ENCODE measurements at places on chromosomes 6 and 20.

DNA sequence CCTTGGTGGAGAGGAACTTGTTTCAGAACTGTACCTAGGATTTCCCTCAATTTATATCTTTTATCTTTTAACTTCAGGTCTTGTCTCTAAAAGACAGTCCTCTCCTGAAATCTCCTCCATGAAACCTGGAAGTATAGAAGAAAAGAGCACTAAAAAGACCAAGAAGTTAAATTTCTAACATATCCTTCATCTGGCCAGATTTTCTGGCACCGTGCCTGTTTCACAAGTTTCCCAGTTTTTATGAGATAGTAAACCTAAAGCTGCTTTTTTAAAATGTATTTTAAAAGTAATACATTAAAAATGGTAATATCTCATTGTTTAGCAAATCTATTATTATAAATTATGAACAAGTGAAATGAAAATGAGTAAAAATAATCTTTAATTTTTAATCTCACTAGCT lies 348.3 kb upstream of the RSPO3 start:
- no peak overlapping the region for H3K27ac ChIP-seq
- H3K36me3 ChIP-seq = no peaks in the 10 kb centered on the region
- H3K4me1 ChIP-seq = no peaks in the 10 kb centered on the region

GRCh38 chr6:133359256-133359655 lies 118.1 kb downstream of the EYA4 start:
- no peak for DNase-seq
- no peaks in the 10 kb centered on the region for H3K4me1 ChIP-seq
- H3K27ac ChIP-seq = no peak overlapping the region
- no peaks in the 10 kb centered on the region for H3K36me3 ChIP-seq
- H3K27me3 ChIP-seq = no peaks in the 10 kb centered on the region

GRCh38 chr6:53347250-53347920 lies 1.4 kb downstream of the ELOVL5 start:
- peak overlapping the region; percentile 90 for H3K4me3 ChIP-seq
- no peaks in the 10 kb centered on the region for H3K27me3 ChIP-seq
- peaks cover 53% of the 10 kb centered on the region for H3K4me1 ChIP-seq
- peak overlapping the region; percentile 91 for H3K27ac ChIP-seq

- H3K36me3 ChIP-seq = no peaks in the 10 kb centered on the region
- H3K27me3 ChIP-seq = no peaks in the 10 kb centered on the region
- no peak overlapping the region for H3K4me3 ChIP-seq
- no peak overlapping the region for H3K27ac ChIP-seq
- no peaks in the 10 kb centered on the region for H3K4me1 ChIP-seq
- DNase-seq = no peak
These were observed 26.0 kb upstream of the PLAGL1 start for GRCh38 chr6:144033816-144034735.

GRCh38 chr6:89997456-89998445 lies 103.5 kb downstream of the GJA10 start:
- H3K27me3 ChIP-seq = no peaks in the 10 kb centered on the region
- no peak overlapping the region for H3K27ac ChIP-seq
- no peaks in the 10 kb centered on the region for H3K36me3 ChIP-seq
- no peak overlapping the region for H3K4me3 ChIP-seq

DNA sequence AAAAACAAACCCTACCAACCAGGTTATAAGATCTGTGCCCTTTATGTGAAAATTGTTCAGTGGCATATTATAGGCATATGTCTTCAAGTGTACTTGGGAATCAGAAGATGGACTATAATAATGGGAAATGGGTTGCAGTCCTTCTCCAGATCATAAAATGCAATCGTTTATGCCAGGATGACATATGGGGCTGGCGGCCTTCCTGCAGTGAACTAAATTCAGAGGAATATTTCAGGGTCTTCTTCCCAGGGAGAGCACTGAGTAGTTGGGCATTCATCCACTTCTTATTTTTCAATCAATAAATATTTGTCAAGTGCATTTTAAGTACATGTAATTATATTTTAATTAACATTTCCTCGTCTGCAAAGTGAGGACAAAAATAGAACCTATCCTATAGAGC lies 176.2 kb upstream of the CNR1 start:
- H3K36me3 ChIP-seq = no peaks in the 10 kb centered on the region
- H3K27me3 ChIP-seq = no peaks in the 10 kb centered on the region
- no peaks in the 10 kb centered on the region for H3K4me1 ChIP-seq
- DNase-seq = no peak
- H3K4me3 ChIP-seq = no peak overlapping the region

DNA sequence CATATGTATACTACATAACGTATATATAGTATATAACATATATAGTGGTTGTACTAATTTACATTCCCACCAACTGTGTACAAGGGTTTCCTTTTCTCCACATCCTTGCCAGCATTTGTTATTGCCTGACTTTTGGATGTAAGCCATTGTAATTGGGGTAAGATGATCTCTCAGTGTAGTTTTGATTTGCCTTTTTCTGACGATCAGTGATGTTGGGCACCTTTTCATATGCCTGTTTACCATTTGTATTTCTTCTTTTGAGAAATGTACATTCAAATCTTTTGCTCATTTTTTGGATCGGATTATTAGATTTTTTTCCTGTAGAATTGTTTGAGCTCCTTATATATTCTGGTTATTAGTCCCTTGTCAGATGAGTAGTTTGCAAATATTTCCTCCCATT lies 11.4 kb downstream of the SYNJ2 start:
- no peaks in the 10 kb centered on the region for H3K36me3 ChIP-seq
- no peak for DNase-seq
- H3K27ac ChIP-seq = no peak overlapping the region
- no peak overlapping the region for H3K4me3 ChIP-seq
- H3K27me3 ChIP-seq = no peaks in the 10 kb centered on the region

GRCh38 chr6:56244528-56245253 lies 2.7 kb downstream of the COL21A1 start:
- H3K27ac ChIP-seq = no peak overlapping the region
- no peaks in the 10 kb centered on the region for H3K4me1 ChIP-seq
- DNase-seq = no peak
- H3K4me3 ChIP-seq = no peak overlapping the region
- no peaks in the 10 kb centered on the region for H3K36me3 ChIP-seq

DNA sequence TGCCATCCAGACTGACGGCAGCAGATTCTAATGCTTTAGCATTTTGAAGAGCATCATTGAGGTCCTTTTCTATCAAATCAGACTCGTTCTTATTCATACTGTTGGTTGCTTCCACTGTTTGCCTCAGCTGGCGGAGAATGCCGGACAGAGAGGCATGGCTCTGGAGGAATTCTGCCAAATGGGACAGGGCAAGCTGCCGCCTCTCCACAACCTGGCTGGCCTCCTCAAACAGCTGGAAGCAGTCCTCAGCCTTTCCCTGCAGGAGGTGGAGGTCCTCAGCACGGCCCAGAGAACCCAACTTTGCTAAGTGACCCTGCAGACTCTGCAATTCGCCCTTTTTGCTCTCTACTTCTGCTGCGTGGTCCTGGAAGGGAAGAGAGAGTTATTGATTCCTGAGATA lies 220.5 kb downstream of the SYNE1 start:
- H3K4me1 ChIP-seq = no peaks in the 10 kb centered on the region
- H3K4me3 ChIP-seq = no peak overlapping the region
- no peaks in the 10 kb centered on the region for H3K27me3 ChIP-seq
- H3K27ac ChIP-seq = no peak overlapping the region
- DNase-seq = no peak

DNA sequence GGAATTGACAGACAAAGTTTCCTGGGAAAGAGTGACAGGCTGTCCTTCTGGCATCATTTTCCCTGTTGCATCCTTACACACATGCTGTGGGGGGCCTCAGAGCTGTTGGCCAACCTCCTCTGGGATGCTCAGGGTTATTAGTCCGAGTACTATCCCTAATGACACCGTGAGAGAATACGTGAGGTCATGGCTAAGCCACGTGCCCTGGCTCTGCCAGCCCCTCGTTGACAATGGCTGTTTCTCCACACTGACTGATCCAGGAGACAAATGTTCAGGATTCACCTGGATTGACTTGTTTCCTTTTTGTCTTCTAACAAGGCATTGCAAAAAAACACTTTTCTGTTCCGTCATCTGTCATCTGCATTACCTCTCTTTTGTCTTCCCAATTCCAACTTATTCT lies 604.6 kb downstream of the TFAP2A start:
- DNase-seq = no peak
- H3K36me3 ChIP-seq = no peaks in the 10 kb centered on the region
- H3K27ac ChIP-seq = no peak overlapping the region

GRCh38 chr6:37042150-37042549 lies 36.7 kb downstream of the FGD2 start:
- peaks cover 19% of the 10 kb centered on the region for H3K4me1 ChIP-seq
- H3K27me3 ChIP-seq = no peaks in the 10 kb centered on the region
- no peaks in the 10 kb centered on the region for H3K36me3 ChIP-seq
- DNase-seq = no peak
- no peak overlapping the region for H3K4me3 ChIP-seq

GRCh38 chr6:137013738-137014602 lies 30.8 kb downstream of the IL20RA start:
- H3K4me3 ChIP-seq = no peak overlapping the region
- no peak overlapping the region for H3K27ac ChIP-seq
- H3K36me3 ChIP-seq = no peaks in the 10 kb centered on the region
- no peaks in the 10 kb centered on the region for H3K4me1 ChIP-seq

GRCh38 chr6:129513471-129513870 lies 196.5 kb downstream of the ARHGAP18 start:
- no peaks in the 10 kb centered on the region for H3K27me3 ChIP-seq
- no peaks in the 10 kb centered on the region for H3K4me1 ChIP-seq
- H3K4me3 ChIP-seq = no peak overlapping the region

- H3K4me1 ChIP-seq = peaks cover 62% of the 10 kb centered on the region
- H3K27me3 ChIP-seq = no peaks in the 10 kb centered on the region
- H3K4me3 ChIP-seq = no peak overlapping the region
- no peaks in the 10 kb centered on the region for H3K36me3 ChIP-seq
- no peak overlapping the region for H3K27ac ChIP-seq
These were observed 24.4 kb downstream of the PLCB1 start for GRCh38 chr20:8156235-8157079.

DNA sequence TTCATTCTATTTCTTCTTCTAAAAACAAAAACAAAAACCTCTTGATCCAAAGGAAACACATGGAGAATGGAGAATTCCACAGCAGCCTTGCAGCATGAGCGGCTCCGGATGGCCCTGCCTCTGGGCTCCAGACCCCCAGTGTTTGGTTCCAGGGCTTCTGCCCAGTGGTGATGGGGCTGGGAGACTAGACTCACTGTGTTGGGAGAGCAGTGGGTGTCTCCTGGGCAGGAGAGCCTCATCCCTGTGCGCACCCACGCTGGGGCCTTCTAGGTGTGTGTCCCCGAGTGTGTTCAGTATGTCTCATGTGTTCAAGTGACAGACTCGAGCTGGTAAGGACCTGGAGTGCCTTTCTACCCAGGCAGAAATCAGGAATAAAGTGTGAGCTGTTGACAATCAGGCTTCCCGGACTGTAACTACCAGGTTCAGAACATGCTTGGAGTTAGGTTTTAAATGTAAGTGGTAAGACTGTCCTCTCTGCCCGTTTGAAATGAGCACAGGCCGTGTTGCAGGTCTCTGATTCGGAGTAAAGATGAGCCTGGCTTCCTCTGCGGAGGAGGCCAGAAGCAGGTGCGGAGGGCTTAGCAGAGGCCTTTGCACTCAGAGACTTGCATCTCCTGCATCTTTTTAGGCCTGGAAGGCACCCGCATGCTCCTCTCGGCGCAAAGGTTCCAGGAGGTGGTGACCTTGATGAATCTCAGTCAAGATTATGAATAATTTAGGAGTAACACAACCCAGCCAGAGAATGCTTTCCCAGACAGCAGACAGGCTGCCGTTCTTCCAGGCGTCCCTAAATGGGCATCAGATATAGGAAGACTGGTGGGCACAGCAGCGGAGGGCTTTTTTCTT lies 253.6 kb downstream of the CDH26 start:
- no peak overlapping the region for H3K4me3 ChIP-seq
- no peak overlapping the region for H3K27ac ChIP-seq
- no peaks in the 10 kb centered on the region for H3K4me1 ChIP-seq

GRCh38 chr6:37822851-37823682 lies 3.5 kb downstream of the ZFAND3 start:
- H3K4me1 ChIP-seq = peaks cover 55% of the 10 kb centered on the region
- no peaks in the 10 kb centered on the region for H3K36me3 ChIP-seq
- H3K4me3 ChIP-seq = no peak overlapping the region

DNA sequence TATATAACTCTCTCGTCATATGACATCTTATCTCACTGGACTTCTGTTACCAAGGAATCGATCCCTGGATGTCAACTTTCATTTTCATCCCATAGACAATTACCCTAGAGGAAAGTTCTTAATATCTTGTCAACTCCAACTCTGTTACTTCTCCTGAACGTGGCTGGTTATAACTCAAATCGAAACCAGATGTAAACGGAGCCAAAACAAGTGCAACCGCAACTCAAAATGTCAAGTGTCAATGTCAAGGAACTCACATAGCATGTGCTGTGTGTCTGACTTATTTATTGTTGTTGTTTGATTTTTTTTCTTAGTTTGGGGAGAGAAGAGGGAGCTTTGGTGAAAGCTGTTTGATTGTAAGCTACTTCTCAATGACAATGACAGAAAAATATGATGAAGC lies 108.6 kb downstream of the VIP start:
- no peak overlapping the region for H3K4me3 ChIP-seq
- H3K36me3 ChIP-seq = no peaks in the 10 kb centered on the region
- no peak for DNase-seq

DNA sequence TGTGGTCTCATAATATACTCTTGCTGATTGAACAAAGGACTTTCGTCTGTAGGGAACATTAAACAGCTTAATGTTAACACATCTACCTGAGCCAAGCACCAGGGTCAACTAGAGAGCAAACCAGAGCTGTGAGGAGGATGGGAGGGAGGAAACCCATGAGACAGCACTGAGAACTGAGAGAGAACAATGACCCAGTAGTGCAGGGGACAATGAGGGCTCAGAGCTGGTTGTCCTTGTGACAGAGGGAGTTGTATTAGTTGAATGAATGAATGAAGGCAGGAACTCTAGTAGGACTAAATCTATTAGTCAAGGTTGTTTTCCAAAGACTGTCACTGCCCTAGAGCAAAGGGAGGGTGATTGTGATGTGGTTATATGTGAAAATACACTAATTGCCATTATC lies 28.2 kb upstream of the GSTA4 start:
- no peaks in the 10 kb centered on the region for H3K4me1 ChIP-seq
- DNase-seq = no peak
- no peaks in the 10 kb centered on the region for H3K27me3 ChIP-seq

GRCh38 chr6:39300739-39301138 lies 13.5 kb downstream of the KCNK17 start:
- no peak overlapping the region for H3K4me3 ChIP-seq
- DNase-seq = no peak
- no peaks in the 10 kb centered on the region for H3K36me3 ChIP-seq
- H3K27ac ChIP-seq = no peak overlapping the region
- peaks cover 6% of the 10 kb centered on the region for H3K4me1 ChIP-seq
- H3K27me3 ChIP-seq = no peaks in the 10 kb centered on the region

GRCh38 chr6:151719070-151719469 lies 88.4 kb upstream of the ESR1 start:
- no peaks in the 10 kb centered on the region for H3K36me3 ChIP-seq
- no peaks in the 10 kb centered on the region for H3K27me3 ChIP-seq
- H3K27ac ChIP-seq = no peak overlapping the region
- DNase-seq = no peak
- peaks cover 7% of the 10 kb centered on the region for H3K4me1 ChIP-seq

Measured in CD8-positive, alpha-beta memory T cell (primary cell).